ENCODE measurements at places on chromosomes 6 and 20. TPM values are rescaled to one million over a fixed set of nuclear protein-coding genes. Genes with fewer than 3 reads are reported as not detected.

The SSTR4 gene
- not detected for total RNA-seq

DNA sequence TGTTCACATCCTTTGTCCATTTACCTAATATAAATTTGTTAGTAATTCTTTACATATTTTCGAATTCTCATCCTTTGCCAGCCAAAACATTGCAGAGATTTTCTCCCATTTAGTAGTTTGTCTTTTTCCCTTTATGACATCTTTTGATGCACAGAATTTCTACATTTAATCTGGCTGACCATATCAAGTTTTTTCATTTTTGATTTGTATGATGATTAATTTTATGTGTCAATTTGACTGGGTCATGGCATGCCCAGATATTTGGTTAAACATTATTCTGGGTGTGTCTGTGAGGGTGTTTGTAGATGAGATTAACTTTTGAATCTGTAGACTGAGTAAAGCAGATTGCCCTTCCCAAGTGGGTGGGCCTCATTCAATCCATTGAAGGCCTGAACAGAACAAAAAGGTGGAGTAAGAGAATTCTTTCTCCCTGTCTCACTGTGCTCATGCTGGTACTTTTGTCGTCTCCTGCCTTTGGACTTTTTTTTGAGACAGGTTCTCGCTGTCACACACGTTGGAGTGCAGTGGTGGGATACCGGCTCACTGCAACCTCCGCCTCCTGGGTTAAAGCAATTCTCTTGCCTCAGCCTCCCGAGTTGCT, 72.1 kb upstream of the EPB41L1 start:
- H3K4me1 ChIP-seq: no peaks in the 10 kb centered on the region
- no peak overlapping the region for H3K4me3 ChIP-seq
- H3K36me3 ChIP-seq: no peaks in the 10 kb centered on the region
- no peak overlapping the region for H3K27ac ChIP-seq
- DNase-seq: no peak
- H3K27me3 ChIP-seq: no peaks in the 10 kb centered on the region

- no peaks in the 10 kb centered on the region for H3K36me3 ChIP-seq
- H3K27me3 ChIP-seq: no peaks in the 10 kb centered on the region
- H3K4me3 ChIP-seq: no peak overlapping the region
- H3K27ac ChIP-seq: no peak overlapping the region
- H3K4me1 ChIP-seq: peaks cover 26% of the 10 kb centered on the region
Measured at GRCh38 chr20:51494241-51495110, 48.0 kb downstream of the NFATC2 start.

GRCh38 chr20:40922865-40923264, 105.8 kb upstream of the TOP1 start:
- no peak for DNase-seq

GRCh38 chr20:34431168-34431567, 68.1 kb downstream of the ITCH start:
- H3K27me3 ChIP-seq: no peaks in the 10 kb centered on the region
- H3K36me3 ChIP-seq: peaks cover 36% of the 10 kb centered on the region
- no peak for DNase-seq
- no peak overlapping the region for H3K27ac ChIP-seq
- no peak overlapping the region for H3K4me3 ChIP-seq

DNA sequence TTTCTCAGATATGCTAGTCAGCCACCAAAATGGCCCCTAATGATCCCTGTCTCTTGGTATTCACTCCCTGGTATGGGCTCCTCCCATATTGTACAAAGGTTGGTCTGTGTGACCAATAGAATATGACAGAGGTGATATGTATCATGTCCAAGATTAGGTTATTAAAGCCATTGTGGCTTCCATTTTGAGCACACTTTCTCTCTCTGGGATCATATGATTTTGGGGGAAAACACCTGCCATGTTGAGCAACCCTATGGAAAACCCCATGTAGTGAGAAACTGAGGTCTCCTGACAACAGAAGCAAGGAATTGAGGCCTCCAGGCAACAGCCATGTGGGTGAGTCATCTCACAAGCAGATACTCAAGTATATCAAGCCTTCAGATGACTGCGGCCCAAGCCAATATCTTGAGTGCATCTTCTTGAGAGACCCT, 7.1 kb upstream of the ZNF318 start:
- DNase-seq: no peak
- no peak overlapping the region for H3K27ac ChIP-seq
- no peak overlapping the region for H3K4me3 ChIP-seq
- no peaks in the 10 kb centered on the region for H3K4me1 ChIP-seq
- no peaks in the 10 kb centered on the region for H3K36me3 ChIP-seq

DNA sequence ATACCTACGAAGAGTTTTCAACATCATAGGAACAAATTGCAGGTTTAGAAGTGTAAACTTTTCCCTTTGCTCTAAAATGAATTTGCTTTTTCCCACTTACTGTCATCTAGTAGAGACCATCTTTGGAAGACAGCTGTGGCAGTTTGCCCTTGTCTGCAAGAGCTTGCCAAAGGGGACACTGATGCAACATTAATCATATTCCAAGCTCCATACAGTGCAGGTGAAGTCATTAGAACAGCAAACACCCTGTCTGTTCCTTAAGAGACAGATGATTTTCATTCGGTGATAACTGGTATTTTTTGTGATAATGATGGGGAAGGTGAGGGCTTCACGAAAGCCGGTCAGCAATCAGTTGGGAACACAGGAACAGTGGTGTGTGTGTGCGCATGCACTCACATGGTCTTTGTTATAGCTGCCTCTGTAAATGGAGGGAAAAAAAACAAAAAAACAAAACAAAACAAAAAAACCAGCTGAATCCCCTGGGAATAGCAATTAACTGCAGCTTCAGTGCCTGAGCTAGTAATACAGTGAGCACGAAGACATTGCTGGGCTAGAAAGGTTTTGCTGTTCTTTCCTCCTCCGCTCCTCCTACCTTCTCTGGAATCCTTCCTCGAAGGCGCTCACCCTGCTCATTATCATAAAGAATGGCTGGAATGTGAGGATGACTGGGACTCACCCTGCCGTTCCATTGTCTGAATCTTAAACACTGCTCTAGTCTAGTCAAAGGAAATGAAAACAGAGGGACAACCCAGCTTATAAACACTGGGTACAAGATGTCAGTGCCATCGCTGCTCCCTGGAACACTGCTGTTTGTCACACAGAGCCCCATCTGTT, 35.2 kb upstream of the KIF13A start:
- H3K27me3 ChIP-seq: no peaks in the 10 kb centered on the region
- H3K4me1 ChIP-seq: peaks cover 15% of the 10 kb centered on the region

- H3K4me3 ChIP-seq: no peak overlapping the region
- H3K36me3 ChIP-seq: peaks cover 55% of the 10 kb centered on the region
- DNase-seq: no peak
- H3K27ac ChIP-seq: peak overlapping the region; percentile 67
- no peaks in the 10 kb centered on the region for H3K27me3 ChIP-seq
Measured at GRCh38 chr6:112187736-112188135, 66.6 kb downstream of the LAMA4 start.

GRCh38 chr6:8172530-8172929, 70.2 kb upstream of the EEF1E1 start:
- no peak overlapping the region for H3K27ac ChIP-seq
- H3K4me1 ChIP-seq: no peaks in the 10 kb centered on the region
- no peaks in the 10 kb centered on the region for H3K36me3 ChIP-seq
- H3K27me3 ChIP-seq: no peaks in the 10 kb centered on the region

GRCh38 chr20:38680500-38681306, 43.6 kb upstream of the SLC32A1 start:
- DNase-seq: no peak
- no peak overlapping the region for H3K27ac ChIP-seq
- H3K27me3 ChIP-seq: no peaks in the 10 kb centered on the region
- no peaks in the 10 kb centered on the region for H3K4me1 ChIP-seq
- H3K36me3 ChIP-seq: no peaks in the 10 kb centered on the region
- no peak overlapping the region for H3K4me3 ChIP-seq

The DEFB132 gene
- not detected for total RNA-seq

- H3K4me1 ChIP-seq: peaks cover 56% of the 10 kb centered on the region
- no peaks in the 10 kb centered on the region for H3K27me3 ChIP-seq
- H3K27ac ChIP-seq: peak overlapping the region; percentile 93
- DNase-seq: no peak
Measured at GRCh38 chr6:31829633-31830283, 2.2 kb downstream of the HSPA1B start.

- H3K4me3 ChIP-seq: no peak overlapping the region
- no peak overlapping the region for H3K27ac ChIP-seq
- H3K4me1 ChIP-seq: no peaks in the 10 kb centered on the region
- H3K36me3 ChIP-seq: no peaks in the 10 kb centered on the region
Measured at GRCh38 chr20:61569825-61570224, 317.8 kb downstream of the CDH4 start.

The MAS1 gene
- total RNA-seq: not detected

- peaks cover 18% of the 10 kb centered on the region for H3K4me1 ChIP-seq
- no peaks in the 10 kb centered on the region for H3K27me3 ChIP-seq
- no peak overlapping the region for H3K27ac ChIP-seq
- H3K4me3 ChIP-seq: no peak overlapping the region
- DNase-seq: no peak
Measured at GRCh38 chr6:26426691-26427450, 13.4 kb upstream of the BTN3A3 start.

The HRH3 gene
- not detected for total RNA-seq

The MAP3K7 gene
- 18.3 TPM for total RNA-seq
